NCI-H69 (cell line): ENCODE measurements at places on chromosomes 7 and 10.

DNA sequence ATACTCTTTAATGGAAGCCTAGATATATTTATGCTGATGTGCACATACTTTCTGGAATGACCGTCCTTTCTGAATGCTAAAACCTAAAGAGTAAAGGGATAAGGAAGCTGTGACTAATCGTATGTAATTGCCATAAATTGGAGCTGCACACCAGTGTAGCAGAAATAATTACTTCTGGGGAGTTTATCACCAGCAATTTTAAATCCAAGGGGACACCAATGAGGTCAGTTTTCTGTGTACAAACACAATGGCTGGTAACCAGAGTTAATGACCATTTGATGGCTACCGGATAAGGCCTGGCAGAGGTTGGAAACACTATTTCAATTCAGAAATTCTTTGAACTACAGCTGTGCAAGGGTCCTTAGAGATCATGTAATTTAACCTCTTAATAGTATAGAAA is 670.1 kb downstream of the REEP3 start:
- peak; percentile 45 for DNase-seq

- no peak for DNase-seq
These were observed 1131.4 kb downstream of the XPNPEP1 start for GRCh38 chr10:108791794-108792474.

- DNase-seq: no peak
These were observed 20.5 kb downstream of the MPP7 start for GRCh38 chr10:28282336-28282735.

- DNase-seq: no peak
These were observed 133.8 kb upstream of the KCNMA1 start for GRCh38 chr10:77771450-77771849.

DNA sequence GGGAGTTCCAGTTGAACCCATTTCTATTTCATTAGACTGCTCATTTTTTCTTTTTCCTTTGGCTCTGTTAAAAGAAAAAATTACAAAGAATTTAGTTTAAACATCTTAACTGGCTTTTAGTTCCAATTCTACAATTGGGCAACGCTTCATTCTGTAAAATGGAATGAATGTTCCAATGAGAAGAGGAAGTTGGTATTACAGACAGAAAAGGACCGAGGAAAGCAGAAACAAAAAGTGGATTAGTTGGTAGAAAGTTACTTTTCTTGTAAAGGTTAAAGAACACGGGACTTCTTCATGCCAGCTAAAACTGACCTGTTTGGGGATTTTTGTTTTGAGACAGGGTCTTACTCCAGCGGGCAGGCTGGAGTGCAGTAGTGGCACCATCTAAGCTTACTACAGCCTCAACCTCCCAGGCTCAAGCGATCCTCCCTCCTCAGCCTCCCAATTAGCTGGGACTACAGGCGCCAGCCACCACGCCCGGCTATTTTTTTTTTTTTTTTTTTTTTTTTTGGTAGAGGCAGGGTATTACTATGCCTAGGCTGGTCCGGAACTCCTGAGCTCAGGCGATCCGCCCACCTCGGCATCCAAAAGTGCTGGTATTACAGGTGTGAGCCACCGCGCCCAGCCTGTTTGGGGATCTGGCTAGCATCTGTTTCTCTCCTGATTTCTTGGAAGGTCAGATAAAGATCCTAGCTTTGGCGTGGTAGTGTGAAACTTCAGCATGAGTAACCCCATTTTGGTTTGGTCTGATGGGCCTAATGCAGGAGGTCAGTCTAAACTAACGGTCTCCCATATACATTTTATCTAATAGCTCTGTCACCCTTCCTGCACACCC is 1.3 kb upstream of the VDAC2 start:
- no peak for DNase-seq

- DNase-seq: peak; percentile 57
These were observed 9.2 kb upstream of the GSAP start for GRCh38 chr7:77425101-77426051.

GRCh38 chr7:47387506-47387905 is 194.4 kb downstream of the TNS3 start:
- DNase-seq: no peak
